Glutamatergic neuron (in vitro differentiated cells): ENCODE measurements at places on chromosomes 1 and 21. TPM values are rescaled to one million over a fixed set of nuclear protein-coding genes. Genes with fewer than 3 reads are reported as not detected.

DNA sequence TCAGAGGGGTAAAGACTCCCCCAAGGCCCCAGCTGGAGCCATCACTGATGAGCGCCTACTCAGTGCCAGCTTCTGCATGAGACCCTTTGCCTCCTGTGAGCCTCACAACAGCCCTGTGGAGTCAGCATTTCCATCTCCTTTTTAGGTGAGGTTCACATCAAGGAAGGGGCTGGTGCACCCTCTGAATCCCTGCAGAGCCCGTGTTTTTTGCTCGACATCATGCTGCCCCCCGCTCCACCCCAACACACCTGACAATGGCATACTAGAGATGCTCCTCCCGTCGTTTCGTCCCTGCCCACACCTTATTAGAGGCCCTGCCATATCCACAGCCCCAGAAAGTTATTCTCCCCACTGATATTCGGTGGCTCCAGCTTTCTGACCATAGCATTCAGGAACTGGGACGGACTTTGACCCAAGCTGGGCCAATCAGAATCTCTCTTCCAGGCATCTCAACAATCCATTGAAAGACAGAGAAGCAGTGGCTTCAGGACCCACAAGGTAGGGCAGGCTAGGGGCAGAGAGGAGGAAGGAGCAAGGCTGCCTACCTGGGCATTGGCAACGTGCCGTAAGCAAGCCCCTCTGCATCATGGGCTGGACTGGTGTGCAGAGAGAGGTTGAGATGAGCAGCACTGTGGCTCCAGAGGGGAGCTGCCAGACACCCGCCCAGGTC lies 32.7 kb downstream of the EPHA10 start:
- DNase-seq = no peak

- DNase-seq = no peak
These were observed 60.3 kb upstream of the LRRC8D start for GRCh38 chr1:89760496-89760895.

DNA sequence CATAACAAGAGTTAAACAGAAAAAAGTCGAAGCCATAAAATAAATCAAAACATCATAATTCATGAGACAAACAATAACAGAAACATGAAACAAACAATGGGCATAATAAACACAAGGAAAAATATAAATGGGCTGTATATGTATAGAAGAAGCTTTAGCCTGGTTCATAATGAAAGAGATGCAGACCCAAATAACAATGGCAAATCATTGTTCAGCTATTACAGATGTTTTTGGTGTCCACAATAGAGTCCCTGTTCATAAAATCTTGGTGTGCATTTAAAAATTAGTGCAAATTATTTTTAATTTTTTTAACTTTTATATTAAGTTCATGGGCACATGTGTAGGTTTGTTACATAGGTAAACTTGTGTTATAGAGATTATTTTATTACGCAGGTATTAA lies 1185.9 kb upstream of the B3GALT2 start:
- no peak for DNase-seq

Gene MYOM3
- not detected for total RNA-seq

GRCh38 chr21:25385911-25386474 lies 221.3 kb downstream of the MRPL39 start:
- DNase-seq = no peak

- DNase-seq = no peak
These were observed 711.2 kb downstream of the MRPL39 start for GRCh38 chr21:24895885-24896734.

- no peak for DNase-seq
These were observed 148.7 kb upstream of the NR5A2 start for GRCh38 chr1:199878823-199879222.

Gene EVI5
- total RNA-seq = 19.5 TPM

Gene CELA2B
- not detected for total RNA-seq

DNA sequence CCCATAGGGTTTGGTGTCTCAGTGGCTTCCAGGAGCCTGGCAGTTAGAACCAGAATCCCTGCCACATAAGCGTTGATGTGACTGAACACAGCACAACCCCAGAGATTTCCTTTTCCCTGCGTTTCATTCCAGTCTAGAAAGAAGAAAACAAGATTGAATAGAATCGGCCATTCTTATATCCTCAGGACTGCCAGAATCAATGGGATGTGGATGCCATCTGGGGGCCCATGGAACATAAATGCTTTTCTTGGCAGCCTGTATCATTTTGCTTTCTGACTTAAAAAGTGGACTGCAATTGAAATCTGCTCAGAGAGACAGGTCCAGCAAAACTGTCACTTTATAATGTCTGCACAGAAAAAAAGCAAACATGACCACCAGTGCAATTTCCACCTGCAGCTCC lies 80.3 kb downstream of the DISC1 start:
- DNase-seq = no peak

Gene RHCE
- total RNA-seq = 1.2 TPM

DNA sequence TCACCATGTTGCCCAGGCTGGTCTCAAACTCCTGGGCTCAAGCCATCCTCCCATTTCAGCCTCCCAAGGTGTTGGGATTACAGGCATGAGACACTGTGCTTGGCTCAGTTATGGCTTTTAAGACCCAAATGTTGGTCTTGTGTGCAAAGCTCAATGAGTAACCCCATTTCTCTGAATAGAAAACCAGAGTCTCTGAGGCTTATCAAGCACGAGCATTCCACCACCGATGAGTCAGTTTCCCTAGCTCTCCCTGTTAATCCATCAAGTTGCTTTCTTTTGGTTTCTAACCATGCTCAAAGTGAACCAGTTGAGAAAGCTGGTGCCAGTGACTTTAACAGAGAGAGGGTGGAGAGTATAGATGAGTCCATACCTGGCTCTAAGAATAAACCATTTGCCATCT lies 350.9 kb upstream of the ADGRL2 start:
- DNase-seq = no peak

DNA sequence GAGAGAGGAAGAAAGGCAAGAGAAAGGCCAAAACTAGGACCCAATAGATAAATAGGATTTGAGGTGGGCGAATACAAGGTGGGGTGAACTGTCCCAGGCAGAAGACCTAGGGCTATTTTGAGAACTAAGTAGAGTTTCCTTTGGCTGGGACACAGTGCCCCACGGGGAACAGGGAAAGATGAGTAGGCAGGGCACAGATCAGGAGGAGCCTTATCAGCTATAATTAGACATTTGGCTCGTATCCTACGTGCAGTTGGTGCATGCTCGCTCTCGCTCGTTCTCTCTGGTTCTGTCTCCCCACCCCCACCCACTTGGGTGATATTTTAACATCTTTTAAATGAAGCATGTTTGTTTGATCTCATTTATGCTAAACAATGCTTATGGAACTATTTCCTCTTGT lies 235.0 kb upstream of the JUN start:
- no peak for DNase-seq

GRCh38 chr1:225426395-225427234 lies 1.2 kb downstream of the LBR start:
- peak; percentile 45 for DNase-seq

DNA sequence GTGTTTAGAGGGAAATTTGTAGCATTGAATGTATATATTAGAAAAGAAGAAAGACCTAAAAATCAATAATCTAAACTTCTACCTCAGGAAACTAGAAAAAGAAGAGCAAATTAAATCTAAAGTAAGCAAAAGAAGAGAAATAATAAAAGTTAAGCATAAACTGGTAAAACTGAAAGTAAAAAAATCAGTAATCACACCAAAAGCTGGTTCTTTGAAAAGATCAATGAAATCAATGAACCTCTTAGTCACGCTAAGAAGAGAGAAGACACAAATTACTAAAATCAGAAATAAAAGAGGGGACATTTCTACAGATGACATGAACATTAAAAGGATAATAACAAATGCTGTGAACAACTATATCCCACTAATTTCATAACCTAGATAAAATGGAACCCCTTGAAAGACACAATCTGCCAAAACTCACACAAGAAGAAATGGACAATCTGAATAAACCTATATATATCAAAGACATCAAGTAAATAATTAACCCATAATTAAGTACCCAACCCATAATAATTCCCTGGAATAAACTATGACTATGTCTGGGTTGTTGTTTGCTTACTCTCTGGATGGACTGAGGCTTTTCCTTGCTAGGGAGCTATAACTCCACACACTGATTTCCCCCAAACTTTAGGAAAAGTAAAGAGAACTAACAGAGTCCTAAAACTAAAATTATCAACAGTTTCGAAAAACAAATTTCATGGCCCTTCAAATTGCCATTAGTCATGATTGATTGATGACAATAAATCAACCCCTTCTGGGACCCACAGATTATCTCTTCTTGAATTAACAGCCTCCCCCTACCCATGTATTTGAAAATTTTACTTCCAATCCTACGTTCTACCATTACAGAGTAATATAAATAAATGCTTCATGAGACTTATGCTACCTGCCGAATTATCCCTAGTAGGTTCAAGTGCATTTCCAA lies 2.8 kb upstream of the CDC73 start:
- no peak for DNase-seq

Gene AZIN2
- 7.0 TPM for total RNA-seq

GRCh38 chr1:40760984-40761383 lies 22.6 kb upstream of the KCNQ4 start:
- DNase-seq = no peak
